ENCODE measurements at places on chromosomes 12 and 14. TPM values are rescaled to one million over a fixed set of nuclear protein-coding genes. Genes with fewer than 3 reads are reported as not detected.

PNP gene
- 137 TPM for total RNA-seq

MFAP5 gene
- not detected for total RNA-seq

CEBPE gene
- not detected for total RNA-seq

TMEM253 gene
- not detected for total RNA-seq

PSMC1 gene
- total RNA-seq = 167 TPM

KRT72 gene
- not detected for total RNA-seq

Measured in activated T-helper 2 cell treated with anti-CD3 and anti-CD28 coated beads, Interferon-gamma antibody, Interleukin-2, Interleukin-4, amounts not matched to agents 10 μg/mL and 5 μg/mL and 100 μg/mL, durations not matched to agents 14 hours and 24 hours and 36 hours (primary cell).